Stimulated activated CD8-positive, alpha-beta memory T cell treated with anti-CD3 and anti-CD28 coated beads, Interleukin-7, amount 100 ng/mL, for 24 hours (primary cell): ENCODE measurements at places on chromosomes 4 and X.

- DNase-seq = no peak
Measured at GRCh38 chrX:110004731-110005369, 1.9 kb downstream of the TMEM164 start.

DNA sequence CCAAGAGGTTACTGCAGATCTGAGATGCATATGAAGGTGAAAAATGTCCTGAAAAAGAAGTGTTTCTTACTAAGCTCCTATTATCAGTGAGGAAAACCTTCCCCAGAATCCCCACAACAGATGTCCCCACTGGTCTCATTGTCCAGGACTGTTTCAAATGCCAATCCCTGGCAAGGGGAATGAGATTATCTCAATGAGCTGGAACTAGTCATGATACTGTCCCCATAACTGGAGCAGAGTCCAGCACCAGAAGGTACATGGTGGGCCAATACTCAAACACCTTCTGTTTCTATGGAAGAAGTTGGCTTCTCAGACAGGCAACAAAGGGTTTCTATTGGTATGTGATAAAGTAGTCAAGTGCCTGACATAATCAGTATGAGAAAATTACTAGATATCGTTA lies 221.1 kb upstream of the TLL1 start:
- no peak for DNase-seq

DNA sequence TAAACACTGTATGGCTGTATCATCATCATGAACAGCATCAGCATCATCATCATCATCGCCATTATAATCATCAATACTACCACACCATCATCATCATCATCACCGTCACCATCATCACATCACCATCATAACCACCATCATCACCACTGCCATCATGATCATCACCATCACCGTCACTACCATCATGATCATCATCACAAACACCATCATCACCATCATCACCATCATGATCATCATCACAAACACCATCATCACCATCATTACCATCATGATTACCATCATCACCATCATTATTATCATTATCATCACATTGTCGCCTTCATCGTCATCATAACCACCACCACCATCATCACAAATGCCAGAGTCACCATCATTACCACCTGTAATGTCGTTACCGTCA lies 1196.9 kb downstream of the NLGN4X start:
- DNase-seq = no peak

- no peak for DNase-seq
Measured at GRCh38 chr4:7399440-7400234, 35.1 kb downstream of the PSAPL1 start.
